ENCODE measurements at places on chromosomes 12 and 14.

- no peak for DNase-seq
These were observed 6.7 kb upstream of the SLC41A2 start for GRCh38 chr12:104964856-104965205.

DNA sequence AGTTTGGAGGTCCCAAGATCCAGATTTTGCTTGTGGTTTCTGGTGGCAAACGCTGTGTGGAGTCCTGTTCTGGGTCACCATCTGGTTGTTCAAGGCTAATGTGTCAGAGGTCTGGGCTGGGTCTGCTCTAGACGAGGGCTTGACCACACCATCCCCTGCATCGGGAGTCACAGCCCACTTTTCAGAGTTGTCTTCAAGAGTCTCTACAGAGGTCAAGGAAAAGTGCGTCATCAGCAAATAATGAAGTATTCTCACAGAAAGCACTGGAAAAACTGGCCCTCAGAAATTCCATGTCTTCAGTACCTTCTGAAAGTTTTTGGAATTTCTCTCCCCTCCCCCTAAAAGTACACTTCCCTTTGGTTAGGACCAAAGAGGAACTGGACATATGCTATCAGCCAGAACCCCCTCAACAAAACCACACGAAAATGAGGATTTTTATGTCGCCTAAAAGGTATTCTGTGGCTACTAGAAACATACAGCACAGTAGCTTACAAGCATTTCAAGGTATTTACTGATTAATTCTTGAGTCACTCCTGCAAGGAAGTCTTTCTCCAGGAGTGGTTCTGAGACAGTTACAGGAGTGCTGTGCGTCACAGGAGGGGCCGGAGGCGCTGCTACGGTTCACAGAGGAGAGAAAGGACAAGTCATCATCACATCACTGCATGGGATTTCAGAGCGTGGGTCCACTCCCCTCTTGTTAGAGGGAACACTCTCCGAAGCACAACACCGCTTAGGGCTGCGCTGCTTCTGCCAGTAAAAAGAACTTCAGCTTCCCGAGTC, 35.4 kb downstream of the RAD52 start:
- DNase-seq = no peak

DNA sequence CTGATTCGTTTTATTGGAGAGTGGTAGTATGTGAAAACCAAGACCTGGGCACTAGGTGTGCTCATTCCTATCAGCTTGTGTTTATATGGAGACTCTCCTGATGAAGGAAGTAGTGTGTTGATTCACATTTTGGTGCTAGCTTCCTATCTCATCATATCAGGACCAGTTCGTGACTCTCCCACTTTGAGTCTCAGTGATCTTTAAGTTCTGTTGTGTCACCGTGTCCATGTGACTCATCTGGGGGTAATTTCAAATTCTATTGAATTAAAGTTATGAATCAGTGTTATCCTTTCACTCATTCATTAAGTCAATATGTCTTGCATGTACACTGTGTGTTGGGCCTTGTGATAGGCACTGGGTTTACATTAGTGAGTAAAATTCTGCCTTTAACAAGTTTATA, 180.2 kb downstream of the CACNA1C start:
- DNase-seq = no peak

GRCh38 chr12:76859611-76860010, 19.2 kb downstream of the CSRP2 start:
- no peak for DNase-seq

GRCh38 chr14:29648045-29648444, 279.6 kb downstream of the PRKD1 start:
- no peak for DNase-seq

All from CD4-positive, alpha-beta T cell treated with Interleukin-12 subunit alpha and Interleukin-12 subunit beta, for 1 hour (primary cell).